ENCODE measurements at places on chromosomes 6 and 20. TPM values are rescaled to one million over a fixed set of nuclear protein-coding genes. Genes with fewer than 3 reads are reported as not detected.
A peak's percentile ranks its signal among the peaks of the same experiment; 100 is the strongest.

GRCh38 chr20:61833807-61834610, 231.7 kb downstream of the TAF4 start:
- no peak for DNase-seq

- no peak for DNase-seq
Measured at GRCh38 chr6:21713481-21713880, 119.9 kb downstream of the SOX4 start.

DNA sequence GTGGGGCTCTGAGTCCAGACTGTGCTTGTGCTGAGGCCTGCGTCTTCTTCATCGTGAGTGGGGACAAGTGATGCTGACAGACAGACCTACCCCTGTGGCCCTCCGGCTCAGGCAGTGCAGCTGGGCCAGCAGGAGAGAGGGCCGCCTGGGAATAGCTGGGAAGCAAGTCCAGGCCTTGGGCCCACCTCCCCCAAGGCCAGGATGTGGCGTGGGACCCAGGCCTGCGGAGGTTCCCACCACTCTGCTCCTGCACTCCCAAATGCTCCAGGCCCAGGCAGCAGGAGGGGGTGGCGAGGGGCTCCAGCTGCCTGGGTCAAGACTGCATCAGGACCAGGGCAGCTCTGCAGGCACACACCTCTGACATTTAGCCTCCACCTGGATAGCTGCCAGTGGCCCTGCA, 38.3 kb downstream of the DAAM2 start:
- no peak for DNase-seq

DNA sequence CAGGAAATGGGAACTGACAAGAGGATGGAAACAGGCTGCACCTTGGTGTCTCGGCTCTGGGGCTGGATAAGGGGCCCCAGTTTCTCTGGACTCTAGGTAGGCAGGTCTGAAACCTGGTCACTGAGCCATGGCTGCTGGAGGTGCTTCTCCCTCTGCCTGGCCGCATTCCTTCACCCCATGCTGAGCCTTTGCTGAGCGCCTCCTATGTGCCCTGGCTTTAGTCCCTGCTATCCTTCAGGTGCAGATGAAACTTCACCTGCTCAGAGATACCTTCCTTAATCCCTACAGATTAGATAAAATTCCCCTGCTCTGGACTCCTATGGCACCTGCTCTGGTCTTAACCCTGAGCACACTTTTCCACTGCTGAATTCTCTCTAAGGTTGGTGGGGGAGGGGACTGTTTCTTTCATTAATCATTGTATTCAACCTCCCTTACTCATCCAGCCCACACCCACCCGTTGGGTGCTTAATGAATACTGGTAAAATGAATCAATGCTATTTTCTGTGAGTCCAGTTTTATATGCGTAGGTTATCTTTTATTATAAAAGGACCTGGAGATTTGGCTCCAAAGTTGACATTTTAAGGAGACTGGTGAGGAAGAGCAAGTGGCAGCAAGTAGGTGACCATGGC, 19.3 kb downstream of the MYLK4 start:
- DNase-seq, result no peak

- DNase-seq, result no peak
Measured at GRCh38 chr6:158548418-158549161, 11.3 kb upstream of the TMEM181 start.

DNA sequence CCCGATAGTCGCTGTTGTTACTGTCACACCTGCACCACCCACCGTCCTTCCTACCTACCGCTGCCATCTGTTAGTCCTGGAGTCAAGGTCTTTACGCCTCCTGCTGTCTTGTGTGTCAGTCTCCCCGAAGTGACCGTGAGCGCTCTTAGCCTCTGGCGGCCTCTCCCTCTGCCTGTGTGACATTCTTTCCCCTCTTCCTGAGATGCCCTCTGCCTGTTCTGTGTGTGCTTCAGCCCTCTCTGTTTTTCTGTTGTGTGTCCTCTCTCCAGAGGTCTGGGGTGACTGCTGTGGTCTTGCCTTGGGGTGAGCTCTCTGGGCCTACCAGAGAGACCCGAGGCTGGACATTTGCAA, 54.9 kb downstream of the TCP11 start:
- DNase-seq, result no peak

GRCh38 chr20:16661756-16662155, 68.1 kb upstream of the SNRPB2 start:
- no peak for DNase-seq

GRCh38 chr6:138339024-138339423, 38.7 kb upstream of the SMIM28 start:
- no peak for DNase-seq

- DNase-seq, result no peak
Measured at GRCh38 chr20:59481067-59481466, 123.3 kb upstream of the PHACTR3 start.

- DNase-seq, result peak; percentile 77
Measured at GRCh38 chr6:158605266-158605878, 39.2 kb downstream of the DYNLT1 start.

DNA sequence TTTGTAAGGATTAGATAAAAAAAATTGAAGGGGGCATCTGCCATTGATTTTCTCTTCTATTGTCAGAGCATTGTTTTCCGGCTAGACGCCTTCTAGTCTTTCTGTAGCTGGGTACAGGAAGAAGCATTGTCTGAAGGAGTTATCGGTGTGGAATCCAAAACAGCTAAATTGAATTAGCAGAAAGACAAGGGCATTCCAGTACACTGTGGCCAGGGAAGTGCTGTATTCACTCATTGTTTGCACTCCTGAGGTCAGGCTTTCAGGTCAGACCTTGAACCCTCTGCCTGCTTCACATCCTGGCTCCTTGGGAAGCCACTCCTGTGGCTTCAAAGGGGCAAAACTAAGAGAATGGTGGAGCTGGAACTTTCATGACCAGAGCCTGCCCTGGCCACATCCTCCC, 81.1 kb upstream of the SNAP25 start:
- DNase-seq, result no peak

- no peak for DNase-seq
Measured at GRCh38 chr20:62319346-62319909, 16.6 kb downstream of the ADRM1 start.

- peak; percentile 13 for DNase-seq
Measured at GRCh38 chr6:119172824-119173223, 94.4 kb upstream of the FAM184A start.

DNA sequence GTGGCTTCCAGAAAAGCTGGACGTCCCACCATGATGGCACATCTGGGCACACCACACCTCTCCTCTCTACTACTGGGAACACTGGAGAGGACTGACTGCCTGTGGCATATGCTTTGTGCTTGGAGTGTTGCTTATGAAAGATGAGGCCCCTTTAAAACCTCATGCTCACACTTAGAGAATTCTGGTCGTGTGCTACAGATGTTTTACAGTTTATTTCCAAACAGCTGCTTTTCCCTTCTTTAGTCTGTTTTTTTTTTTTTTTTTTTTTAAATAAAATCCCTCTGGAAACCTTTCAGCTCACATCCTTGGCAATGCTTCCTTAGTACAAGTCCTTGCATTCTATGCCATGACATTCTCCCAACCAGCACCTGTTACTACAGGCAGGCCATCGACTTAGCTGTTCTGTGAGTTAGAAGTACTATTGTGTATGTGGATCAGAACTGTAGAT, 60.3 kb downstream of the BMP6 start:
- peak; percentile 8 for DNase-seq

- no peak for DNase-seq
Measured at GRCh38 chr6:10033223-10033829, 381.5 kb downstream of the TFAP2A start.

- no peak for DNase-seq
Measured at GRCh38 chr6:130615816-130616215, 211.4 kb upstream of the SMLR1 start.

DNA sequence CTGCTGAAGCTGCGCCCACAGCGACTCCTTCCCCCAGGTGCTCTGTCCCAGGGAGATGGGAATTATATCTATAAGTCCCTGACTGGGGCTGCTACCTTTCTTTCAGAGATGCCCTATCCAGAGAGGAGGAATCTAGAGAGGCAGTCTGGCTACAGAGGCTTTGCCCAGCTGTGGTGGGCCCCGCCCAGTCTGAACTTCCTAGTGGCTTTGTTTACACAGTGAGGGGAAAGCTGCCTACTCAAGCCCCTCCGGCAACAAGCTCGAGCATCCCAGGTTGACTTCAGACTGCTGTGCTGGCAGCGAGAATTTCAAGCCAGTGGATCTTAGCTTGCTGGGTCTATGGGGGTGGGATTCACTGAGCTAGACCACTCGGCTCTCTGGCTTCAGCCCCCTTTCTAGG, 152.5 kb upstream of the MAP3K7 start:
- no peak for DNase-seq

DNA sequence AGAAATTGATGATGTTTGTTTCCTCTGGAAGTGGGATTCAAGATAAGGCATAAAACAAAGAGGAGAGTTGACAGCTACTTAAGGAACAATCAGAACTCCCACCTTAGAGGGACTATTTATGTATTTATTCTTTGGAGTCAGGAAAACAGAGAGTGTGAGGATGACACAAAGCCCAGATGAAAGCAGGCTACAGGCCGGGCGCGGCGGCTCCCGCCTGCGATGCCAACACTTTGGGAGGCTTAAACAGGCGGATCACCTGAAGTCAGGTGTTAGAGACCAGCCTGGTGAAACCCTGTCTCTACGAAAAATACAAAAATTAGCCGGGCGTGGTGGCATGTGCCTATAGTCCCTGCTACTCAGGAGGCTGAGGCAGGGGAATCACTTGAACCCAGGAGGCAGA, 393.0 kb upstream of the PLCB4 start:
- no peak for DNase-seq

DNA sequence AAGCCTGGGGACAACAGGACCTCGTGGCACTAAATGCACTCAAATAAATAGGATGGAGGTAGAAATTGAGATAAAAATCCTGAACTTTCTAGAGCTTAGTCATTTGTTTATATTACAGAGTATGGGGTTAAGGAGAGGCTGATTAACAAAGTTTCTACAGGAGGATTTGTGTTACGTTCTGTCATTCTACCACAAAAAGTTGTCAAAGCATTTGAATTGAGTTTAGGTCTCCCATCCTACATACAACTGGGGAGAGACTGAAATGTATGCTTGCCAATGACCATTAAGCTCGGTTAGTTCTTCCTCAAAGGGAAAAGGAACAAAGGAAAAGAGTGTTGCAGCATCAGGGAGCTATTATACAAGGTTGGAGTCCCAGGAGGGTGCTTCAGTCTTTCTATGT, 597.9 kb downstream of the COL12A1 start:
- peak; percentile 60 for DNase-seq

DNA sequence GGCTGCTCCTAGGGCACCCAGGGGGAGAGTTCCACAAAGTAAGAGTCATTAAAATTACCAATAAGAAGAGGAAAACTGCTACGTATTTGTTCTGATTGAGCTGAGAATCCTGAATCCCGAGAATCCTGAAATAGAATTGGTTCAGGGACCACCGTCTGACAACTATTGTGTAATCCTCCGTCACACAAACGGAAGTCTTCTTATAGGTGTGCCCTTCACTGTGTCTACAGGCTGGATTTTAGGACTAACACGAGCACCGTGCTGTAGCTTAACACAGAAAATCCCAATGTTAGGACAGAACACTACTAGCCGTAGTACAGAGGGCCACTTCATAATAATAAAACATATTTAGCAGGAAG, 50.6 kb upstream of the RNF182 start:
- no peak for DNase-seq

- peak; percentile 93 for DNase-seq
Measured at GRCh38 chr6:170545405-170545804, 7.7 kb downstream of the PSMB1 start.

DNA sequence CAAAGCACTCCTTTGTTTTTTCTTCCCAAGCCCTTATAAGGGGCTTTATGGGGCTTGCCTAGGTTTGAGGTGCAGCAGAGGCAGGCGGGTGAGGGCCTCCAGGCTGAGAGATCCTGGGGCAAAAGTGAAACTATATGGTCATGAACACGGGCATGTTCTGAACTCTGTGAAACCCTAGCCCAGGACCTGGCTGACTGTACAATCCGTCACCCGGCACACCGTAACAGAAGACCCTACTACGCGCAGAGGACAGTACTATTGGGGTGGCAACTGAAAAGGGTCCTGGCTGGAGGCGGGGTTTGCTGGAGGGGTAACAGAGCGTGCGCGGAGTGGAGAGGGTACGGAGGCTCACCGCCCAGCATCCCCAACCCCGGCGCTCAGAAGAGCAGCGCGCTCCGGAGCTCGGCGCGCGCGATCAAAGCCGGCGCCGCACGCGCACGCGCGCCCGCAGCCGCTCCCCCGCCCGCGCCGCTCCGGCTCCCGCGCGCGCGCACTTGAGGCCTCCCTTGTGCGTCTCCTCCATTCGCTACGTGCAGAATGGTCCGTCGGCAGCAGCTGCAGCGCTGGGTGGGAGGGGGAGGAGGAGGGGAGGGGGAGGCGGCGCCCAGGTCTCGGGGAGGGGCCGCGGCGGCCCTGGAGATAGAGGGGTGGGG, 54.2 kb downstream of the MRPL14 start:
- peak; percentile 88 for DNase-seq

- no peak for DNase-seq
Measured at GRCh38 chr6:3267162-3267561, 8.4 kb downstream of the PSMG4 start.

- peak; percentile 29 for DNase-seq
Measured at GRCh38 chr6:75852721-75853120, 103.7 kb downstream of the MYO6 start.

GRCh38 chr6:35674594-35674993, 14.1 kb downstream of the FKBP5 start:
- no peak for DNase-seq

GRCh38 chr20:46131396-46131795, 13.3 kb downstream of the CD40 start:
- DNase-seq, result peak; percentile 5

- peak; percentile 72 for DNase-seq
Measured at GRCh38 chr20:10622657-10623418, 51.0 kb downstream of the JAG1 start.

DNA sequence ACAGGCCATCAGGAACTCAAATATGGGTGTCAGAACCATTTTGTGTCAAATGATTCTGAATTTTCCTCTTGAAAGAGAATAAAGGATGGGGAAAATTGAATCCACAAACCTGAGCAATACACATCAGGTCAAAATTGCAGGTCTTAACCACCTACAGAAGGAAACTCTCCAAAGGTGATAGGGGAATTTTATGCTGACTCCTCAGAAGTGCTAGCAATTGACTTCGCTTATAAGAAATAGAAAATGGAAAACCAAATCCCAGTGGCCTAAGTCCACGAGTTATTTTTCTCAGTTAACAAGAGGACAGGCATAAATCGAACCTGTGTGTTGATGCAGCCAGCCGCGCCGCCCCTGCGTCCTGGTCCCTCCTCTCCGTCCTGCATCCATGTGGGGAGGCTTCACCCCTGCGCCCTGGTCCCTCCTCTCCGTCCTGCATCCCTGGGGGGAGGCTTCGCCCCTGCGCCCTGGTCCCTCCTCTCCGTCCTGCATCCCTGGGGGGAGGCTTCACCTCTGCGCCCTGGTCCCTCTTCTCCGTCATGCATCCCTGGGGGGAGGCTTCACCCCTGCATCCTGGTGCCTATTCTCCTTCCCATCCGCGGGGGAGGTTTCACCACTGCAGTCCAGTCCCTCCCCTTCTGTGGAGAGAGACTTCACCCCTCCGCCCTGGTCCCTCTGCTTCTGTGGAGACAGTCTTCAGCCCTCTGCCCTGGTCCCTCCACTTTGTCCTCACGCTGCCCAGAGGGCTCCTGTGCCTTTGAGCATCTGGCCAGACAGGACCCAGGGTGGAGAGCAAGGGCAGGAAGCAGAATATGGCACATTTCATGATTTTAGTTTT, 230.3 kb downstream of the SMOC2 start:
- DNase-seq, result no peak

BTN1A1 gene
- polyA plus RNA-seq, result not detected

TBXT gene
- polyA plus RNA-seq, result not detected

PRPH2 gene
- 1.0 TPM for polyA plus RNA-seq

EYA4 gene
- 4.4 TPM for polyA plus RNA-seq

SLC17A2 gene
- polyA plus RNA-seq, result not detected

SEC63 gene
- 18.3 TPM for polyA plus RNA-seq

PTGIS gene
- polyA plus RNA-seq, result 2.4 TPM

SYNDIG1 gene
- polyA plus RNA-seq, result not detected

RAET1G gene
- polyA plus RNA-seq, result 4.2 TPM

CGA gene
- polyA plus RNA-seq, result 0.17 TPM

TTK gene
- polyA plus RNA-seq, result 7.5 TPM

Measured in IMR-90 (cell line).